Psoas muscle (tissue), 8 donors: ENCODE measurements at places on chromosomes 4 and X. TPM values are rescaled to one million over a fixed set of nuclear protein-coding genes. Genes with fewer than 3 reads are reported as not detected.
A peak's percentile ranks its signal among the peaks of the same experiment; 100 is the strongest.

DNA sequence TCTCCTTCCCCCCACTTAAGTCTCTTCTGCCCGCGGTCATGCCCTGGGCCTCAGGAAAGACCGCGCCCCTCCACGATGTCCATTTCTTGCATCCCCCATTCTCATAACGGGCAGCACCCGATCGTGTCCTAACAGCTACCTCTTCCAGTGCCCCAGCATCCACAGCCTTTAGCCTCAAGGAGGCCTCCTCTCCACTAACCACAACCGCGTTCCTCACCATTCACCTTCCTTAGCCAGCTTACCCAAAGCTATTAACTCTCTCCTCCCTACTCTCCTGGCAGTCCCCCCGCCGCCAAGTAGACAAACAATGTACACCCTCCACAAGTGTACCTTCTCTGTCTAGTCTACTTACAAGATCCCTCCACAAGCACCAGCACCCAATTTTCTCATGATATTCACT, 58.6 kb upstream of the PAGE5 start:
- DNase-seq, result no peak
- H3K4me1 ChIP-seq, result no peaks in the 10 kb centered on the region
- peaks cover 12% of the 10 kb centered on the region for H3K27me3 ChIP-seq
- peak overlapping the region; percentile 70 for H3K4me3 ChIP-seq
- H3K36me3 ChIP-seq, result peaks cover 3% of the 10 kb centered on the region
- peak overlapping the region; percentile 88 for H3K27ac ChIP-seq

GRCh38 chr4:108205859-108206258, 37.1 kb upstream of the LEF1 start:
- H3K4me3 ChIP-seq, result no peak overlapping the region
- H3K27ac ChIP-seq, result no peak overlapping the region
- H3K27me3 ChIP-seq, result no peaks in the 10 kb centered on the region
- H3K4me1 ChIP-seq, result no peaks in the 10 kb centered on the region
- no peak for DNase-seq

DNA sequence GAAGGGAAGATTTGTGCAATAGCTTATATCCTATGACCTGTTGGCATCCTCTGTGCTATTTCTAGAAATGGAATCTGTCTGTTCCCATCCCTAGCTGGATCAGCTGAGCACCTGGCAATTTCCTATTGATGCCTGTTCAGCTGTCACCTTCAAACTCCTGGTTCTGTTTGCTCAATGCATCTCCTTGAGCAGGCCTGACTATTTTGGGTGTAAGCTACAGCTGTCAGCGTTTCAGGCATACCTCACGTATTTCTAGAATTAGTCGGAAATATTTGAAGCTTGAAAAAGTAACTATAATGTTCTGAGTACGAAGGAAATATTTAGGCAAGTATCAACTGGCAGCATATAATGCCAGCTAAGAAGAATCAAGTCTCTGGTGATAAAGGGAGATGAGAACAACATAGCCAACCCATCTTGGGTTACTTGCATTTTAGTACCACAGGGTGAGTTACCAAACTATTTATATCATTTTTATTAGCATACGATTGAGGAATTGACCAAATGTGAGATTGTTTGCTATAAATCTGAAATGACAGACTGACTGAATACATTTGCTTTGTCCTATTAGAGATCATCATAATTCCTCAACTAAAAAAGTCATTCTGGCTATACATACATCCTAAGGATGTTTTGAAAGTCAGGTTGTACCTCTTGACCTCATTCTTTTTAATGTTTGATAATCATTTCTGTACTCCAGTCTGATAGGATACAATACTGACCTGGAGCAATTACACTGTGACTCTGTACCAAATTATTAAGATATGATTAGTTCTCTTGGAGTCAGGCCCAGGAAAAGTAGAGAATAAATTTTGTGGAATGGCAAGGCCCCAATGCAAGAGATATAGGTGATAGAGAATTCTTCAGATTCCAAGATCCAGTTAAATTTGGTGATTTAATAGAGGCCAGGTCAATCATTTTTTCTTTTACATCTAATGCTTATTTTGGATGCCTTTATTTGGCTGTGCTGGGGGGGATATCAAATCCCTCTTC, 36.4 kb upstream of the PLAC1 start:
- H3K27ac ChIP-seq, result peak overlapping the region; percentile 72
- H3K4me3 ChIP-seq, result no peak overlapping the region
- peaks cover 6% of the 10 kb centered on the region for H3K4me1 ChIP-seq
- H3K27me3 ChIP-seq, result no peaks in the 10 kb centered on the region

- H3K27me3 ChIP-seq, result no peaks in the 10 kb centered on the region
- DNase-seq, result no peak
- no peaks in the 10 kb centered on the region for H3K4me1 ChIP-seq
- no peak overlapping the region for H3K27ac ChIP-seq
Measured at GRCh38 chrX:22323541-22323940, 50.8 kb downstream of the CBLL2 start.

DNA sequence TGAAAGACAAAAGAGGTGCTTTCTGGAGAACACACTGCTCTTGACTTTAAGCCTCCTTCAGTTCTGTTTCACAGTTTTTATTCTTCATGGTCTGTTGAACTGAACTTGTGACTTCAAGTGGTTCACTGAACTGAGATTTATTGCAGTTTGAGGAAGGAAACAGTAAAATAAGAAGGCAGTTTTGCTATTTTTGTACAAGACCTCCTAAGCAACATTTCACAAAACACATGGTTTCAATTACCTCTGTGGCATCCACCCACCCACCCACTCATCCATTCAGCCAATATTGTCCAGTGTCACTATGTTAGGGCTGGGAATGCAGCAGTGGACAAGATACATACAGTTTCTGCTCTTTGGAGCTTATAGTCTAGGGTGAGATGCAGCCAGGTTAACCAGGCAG, 131.3 kb downstream of the IL1RAPL2 start:
- H3K27me3 ChIP-seq, result peaks cover 5% of the 10 kb centered on the region
- no peaks in the 10 kb centered on the region for H3K36me3 ChIP-seq
- no peak for DNase-seq

GRCh38 chr4:171279131-171279530, 534.1 kb upstream of the GALNTL6 start:
- no peak overlapping the region for H3K4me3 ChIP-seq
- no peak overlapping the region for H3K27ac ChIP-seq
- no peak for DNase-seq
- H3K4me1 ChIP-seq, result no peaks in the 10 kb centered on the region

DDIT4L gene
- polyA plus RNA-seq, result 160 TPM

FGF5 gene
- polyA plus RNA-seq, result not detected

GRCh38 chrX:33178690-33179089, 32.7 kb downstream of the DMD start:
- H3K4me3 ChIP-seq, result peak overlapping the region; percentile 28
- DNase-seq, result no peak
- H3K27ac ChIP-seq, result peak overlapping the region; percentile 85
- H3K4me1 ChIP-seq, result peaks cover 6% of the 10 kb centered on the region
- no peaks in the 10 kb centered on the region for H3K27me3 ChIP-seq
- H3K36me3 ChIP-seq, result no peaks in the 10 kb centered on the region

IQCM gene
- polyA plus RNA-seq, result not detected

DNA sequence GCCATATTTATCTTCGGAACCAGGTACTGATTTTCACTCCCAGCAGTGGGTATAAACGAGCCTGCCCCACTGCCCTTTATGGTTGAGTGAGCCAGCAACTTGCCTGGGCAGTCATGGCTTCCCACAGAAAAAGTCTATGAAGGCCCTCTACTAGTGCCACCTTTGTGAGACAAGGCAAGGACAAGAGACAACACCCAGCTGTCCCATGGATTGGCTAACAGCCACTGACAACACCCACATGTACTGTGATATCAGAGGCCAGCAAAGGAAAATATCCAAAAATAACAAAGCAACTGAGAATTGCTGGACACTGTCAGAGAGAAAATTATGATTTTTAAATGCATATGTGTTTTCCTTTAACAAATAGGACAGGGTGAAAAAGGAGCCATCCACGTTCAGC, 248.4 kb upstream of the TTC29 start:
- DNase-seq, result no peak
- no peaks in the 10 kb centered on the region for H3K27me3 ChIP-seq
- H3K4me1 ChIP-seq, result no peaks in the 10 kb centered on the region
- H3K36me3 ChIP-seq, result no peaks in the 10 kb centered on the region

ARHGAP36 gene
- 0.17 TPM for polyA plus RNA-seq

- no peaks in the 10 kb centered on the region for H3K27me3 ChIP-seq
- no peaks in the 10 kb centered on the region for H3K4me1 ChIP-seq
- H3K4me3 ChIP-seq, result no peak overlapping the region
- no peak for DNase-seq
Measured at GRCh38 chr4:176438401-176438800, 118.6 kb downstream of the SPCS3 start.

GRCh38 chr4:70670332-70671014, 4.2 kb upstream of the JCHAIN start:
- no peaks in the 10 kb centered on the region for H3K4me1 ChIP-seq
- no peaks in the 10 kb centered on the region for H3K36me3 ChIP-seq
- no peaks in the 10 kb centered on the region for H3K27me3 ChIP-seq
- DNase-seq, result no peak

- no peaks in the 10 kb centered on the region for H3K4me1 ChIP-seq
- H3K36me3 ChIP-seq, result no peaks in the 10 kb centered on the region
- no peaks in the 10 kb centered on the region for H3K27me3 ChIP-seq
- peak; percentile 88 for DNase-seq
- no peak overlapping the region for H3K4me3 ChIP-seq
- H3K27ac ChIP-seq, result no peak overlapping the region
Measured at GRCh38 chr4:4990857-4991540, 28.3 kb downstream of the CYTL1 start.

DNA sequence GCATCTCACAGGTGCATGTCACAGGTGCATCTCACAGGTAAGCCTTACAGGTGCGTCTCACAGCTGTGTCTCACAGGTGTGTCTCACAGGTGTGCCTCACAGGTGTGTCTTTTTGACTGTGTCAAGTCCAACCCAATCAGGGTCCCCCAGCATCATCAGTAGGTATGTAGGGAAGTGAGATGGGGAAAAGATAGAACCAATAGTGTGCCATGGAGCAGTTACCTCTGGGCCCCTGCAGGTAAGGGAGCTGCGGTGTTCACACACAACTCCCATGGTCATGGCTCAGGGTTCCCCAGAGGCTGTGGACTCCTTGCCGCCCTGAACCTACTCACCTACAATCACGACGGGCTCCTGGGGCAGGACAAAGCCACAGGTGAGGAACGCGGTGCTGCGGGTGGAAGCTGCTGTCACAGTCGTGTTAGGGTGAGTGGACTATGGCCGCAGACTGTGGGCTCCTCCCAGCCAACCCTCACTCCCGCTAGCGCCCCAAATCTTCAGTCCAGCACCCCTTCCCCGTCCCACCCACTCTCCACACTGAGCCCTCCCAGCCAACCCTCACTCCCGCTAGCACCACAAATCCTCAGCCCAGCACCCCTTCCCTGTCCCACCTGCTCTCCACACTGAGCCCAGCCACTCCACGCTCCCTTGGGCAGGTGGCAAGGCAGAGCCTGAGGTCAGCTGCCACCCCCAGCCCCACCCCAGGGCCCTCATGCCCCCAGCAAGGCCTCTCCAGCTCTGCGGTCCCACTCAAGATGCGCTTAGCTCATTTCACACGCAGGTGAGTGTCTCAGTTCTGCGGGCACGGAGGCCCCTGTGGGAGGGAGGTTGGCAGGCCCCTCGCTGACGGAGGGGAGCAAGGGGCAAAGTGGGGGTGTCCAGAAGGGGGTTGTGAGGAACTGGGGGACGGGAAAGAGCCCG, 2.1 kb upstream of the PDE6B start:
- no peak for DNase-seq
- no peak overlapping the region for H3K4me3 ChIP-seq
- no peaks in the 10 kb centered on the region for H3K4me1 ChIP-seq
- H3K36me3 ChIP-seq, result no peaks in the 10 kb centered on the region
- peaks cover 8% of the 10 kb centered on the region for H3K27me3 ChIP-seq

DNA sequence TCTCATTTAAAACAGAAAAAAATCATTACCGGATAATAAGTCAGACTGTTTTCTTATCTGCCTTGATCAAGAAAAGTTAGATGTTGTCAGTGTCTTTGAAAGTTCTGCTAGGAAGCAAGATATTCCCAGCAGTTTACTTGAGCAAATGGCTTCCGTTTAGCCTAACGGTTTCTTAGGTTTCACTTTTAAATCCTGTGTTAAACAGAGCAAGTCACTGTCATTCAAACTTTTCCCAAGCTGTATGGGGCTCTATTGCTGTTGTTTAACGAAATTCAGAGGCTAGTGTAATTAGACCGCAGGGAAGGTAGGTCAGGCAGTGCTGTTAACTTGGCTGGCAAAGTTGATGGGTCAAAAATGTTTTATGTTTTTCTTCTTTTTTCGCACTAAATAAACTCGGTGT, 80.3 kb upstream of the NEIL3 start:
- H3K27ac ChIP-seq, result no peak overlapping the region
- peak overlapping the region; percentile 39 for H3K4me3 ChIP-seq
- DNase-seq, result no peak
- H3K4me1 ChIP-seq, result no peaks in the 10 kb centered on the region
- no peaks in the 10 kb centered on the region for H3K36me3 ChIP-seq

DNA sequence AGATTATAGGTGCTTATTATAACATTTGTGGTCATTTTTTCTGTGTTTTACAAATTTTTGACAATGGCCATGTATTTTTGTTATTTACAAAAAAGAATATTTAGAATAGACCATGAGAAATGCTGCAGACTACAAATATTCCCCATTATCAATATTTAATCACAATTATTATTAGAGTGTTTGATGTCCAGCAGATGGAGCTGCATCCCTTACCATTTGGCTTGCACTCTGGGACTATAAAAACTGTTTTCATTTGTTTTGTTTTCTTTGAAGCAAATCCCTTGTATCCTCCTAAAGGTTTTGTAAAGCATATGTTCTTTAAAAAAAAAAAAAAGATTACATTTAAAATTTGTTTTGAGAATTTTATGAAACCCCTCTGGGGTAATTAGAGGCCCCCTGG, 85.6 kb upstream of the CXorf66 start:
- no peak for DNase-seq
- no peaks in the 10 kb centered on the region for H3K27me3 ChIP-seq
- H3K27ac ChIP-seq, result no peak overlapping the region

TCEAL6 gene
- not detected for polyA plus RNA-seq
